NCI-H460 (cell line): ENCODE measurements at places on chromosomes 7 and 10. TPM values are rescaled to one million over a fixed set of nuclear protein-coding genes. Genes with fewer than 3 reads are reported as not detected.
A peak's percentile ranks its signal among the peaks of the same experiment; 100 is the strongest.

DNA sequence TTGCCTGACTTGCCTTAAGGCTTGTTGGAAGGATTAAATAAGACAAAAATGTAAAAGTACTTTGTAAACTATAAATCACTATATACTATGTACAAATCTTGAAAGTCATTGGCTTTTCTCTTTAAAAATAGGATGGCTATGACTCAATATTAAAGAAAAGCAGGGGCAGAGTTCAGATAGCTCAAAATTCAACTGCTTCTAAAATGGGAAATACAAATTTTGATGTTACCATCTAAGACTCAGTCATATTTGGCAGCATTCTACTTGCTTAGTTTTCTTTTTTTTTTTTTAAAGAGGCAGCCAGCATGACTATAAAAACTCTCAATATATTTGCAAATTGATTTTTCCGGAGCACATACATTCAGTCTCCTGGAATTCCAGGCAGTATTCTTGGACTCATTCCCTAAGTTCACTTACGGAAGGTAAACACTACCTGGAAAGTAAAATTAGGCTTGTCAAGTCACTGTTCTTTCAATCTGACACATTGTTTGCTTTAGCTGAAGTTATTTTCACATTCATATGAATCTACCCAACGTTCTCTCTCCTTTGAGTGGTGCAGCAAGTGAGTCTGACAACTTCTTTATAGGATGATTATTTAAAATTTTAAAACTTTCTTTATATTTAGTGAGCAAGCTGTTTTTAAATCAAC is 133.8 kb upstream of the CCDC6 start:
- no peak for DNase-seq

GRCh38 chr7:25557930-25558329 is 329.6 kb upstream of the NPVF start:
- DNase-seq: no peak

- DNase-seq: peak; percentile 22
Observed at GRCh38 chr7:50792342-50793119, 9.8 kb upstream of the GRB10 start.

DNA sequence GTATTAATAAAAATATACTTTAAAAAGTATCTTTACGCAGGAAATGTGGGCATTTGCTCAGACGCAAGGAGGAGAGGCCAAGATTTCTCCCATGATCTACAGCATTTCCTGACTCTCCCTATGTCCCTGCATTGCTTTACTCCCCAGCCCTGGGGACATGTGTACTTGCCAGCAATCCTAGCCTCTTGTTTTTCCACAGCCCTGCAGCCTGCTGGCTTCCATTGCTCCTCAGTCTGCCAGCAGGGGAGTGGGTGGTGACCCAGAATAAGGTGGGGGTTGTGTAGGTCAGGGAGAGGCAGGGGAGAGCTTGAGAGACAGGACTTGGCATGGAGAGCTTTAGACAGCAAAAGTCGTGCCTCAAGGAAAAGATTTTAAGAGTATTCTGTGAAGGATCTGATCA is 307.7 kb downstream of the CDK14 start:
- no peak for DNase-seq

DNA sequence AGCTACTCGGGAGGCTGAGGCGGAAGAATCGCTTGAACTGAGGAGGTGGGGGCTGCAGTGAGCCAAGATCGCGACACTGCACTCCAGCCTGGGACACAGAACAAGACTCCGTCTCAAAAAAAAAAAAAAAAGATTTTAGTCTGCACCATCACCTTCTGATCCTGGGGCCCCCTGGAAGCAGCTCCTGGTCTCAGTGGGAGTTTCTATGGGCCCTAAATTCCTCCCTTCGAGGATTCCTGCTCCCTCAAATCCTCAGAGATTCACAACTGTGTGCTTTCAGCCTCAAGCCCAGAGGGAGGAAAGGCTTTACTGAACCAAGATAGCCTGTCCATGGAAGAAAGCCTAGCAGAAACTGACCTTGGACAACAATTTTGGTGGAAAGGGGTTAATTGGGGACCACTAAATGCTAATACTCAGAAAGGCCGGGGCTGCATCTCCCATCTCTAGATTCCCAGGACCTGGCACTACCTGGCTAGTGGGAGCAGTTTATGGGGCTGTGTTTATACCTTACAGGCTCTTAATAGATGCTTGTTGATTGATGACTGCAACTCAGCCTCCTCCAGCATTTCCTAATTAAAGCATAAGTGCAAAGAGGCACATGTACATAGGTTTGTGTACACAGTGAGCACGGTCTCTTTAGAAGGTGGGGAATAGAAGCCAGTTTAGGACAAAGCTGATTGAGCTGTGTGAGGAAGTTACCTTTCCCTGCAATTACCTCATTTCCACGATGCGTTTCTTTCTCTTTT is 9.2 kb upstream of the FGFR2 start:
- no peak for DNase-seq

- peak; percentile 22 for DNase-seq
Observed at GRCh38 chr7:108592646-108593201, 23.1 kb downstream of the DNAJB9 start.

GRCh38 chr7:133542209-133542780 is 289.4 kb downstream of the EXOC4 start:
- no peak for DNase-seq

- no peak for DNase-seq
Observed at GRCh38 chr10:6305401-6306321, 102.9 kb downstream of the PFKFB3 start.

- peak; percentile 49 for DNase-seq
Observed at GRCh38 chr7:129644634-129645230, 33.2 kb downstream of the NRF1 start.

DNA sequence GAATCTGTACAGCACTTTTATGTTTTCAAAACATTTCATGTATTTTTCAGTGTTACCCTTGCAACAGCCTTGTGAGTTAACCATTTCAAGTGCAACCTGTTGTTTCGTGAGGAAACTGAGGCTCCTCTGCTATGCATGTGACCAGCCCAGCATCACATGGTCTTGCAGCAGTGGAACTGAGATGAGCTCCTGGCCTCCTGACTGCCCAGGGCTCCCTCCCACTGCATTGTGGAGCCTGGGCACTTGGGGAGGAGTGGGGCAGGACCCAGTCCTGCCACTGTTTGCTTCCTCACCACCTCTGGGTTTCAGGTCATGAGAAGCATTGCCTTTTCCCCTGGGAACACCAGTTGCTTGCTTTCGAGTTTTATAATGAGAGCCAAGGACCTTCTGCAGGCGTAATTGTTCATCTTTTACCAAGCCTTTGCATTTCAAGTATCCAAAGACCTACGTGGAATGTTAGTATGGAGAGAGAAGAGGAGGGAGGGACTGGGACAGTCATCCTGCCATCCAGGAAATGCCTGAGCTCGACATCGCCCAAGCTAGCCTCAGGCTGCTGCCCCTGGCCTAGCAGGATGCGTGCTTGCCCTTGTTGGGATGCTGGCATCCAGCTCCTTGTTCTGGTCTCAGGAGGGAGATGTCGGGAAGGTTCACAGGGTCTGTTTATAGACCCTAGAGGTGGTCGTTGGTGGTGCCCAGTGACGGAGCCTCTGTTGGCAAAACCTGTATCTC is 32.3 kb upstream of the BHLHA15 start:
- no peak for DNase-seq

GRCh38 chr10:108167766-108168165 is 1003.3 kb upstream of the SORCS1 start:
- no peak for DNase-seq

- DNase-seq: no peak
Observed at GRCh38 chr7:7519056-7519455, 16.6 kb downstream of the COL28A1 start.

GRCh38 chr7:47796347-47796746 is 151.9 kb downstream of the PKD1L1 start:
- no peak for DNase-seq

DNA sequence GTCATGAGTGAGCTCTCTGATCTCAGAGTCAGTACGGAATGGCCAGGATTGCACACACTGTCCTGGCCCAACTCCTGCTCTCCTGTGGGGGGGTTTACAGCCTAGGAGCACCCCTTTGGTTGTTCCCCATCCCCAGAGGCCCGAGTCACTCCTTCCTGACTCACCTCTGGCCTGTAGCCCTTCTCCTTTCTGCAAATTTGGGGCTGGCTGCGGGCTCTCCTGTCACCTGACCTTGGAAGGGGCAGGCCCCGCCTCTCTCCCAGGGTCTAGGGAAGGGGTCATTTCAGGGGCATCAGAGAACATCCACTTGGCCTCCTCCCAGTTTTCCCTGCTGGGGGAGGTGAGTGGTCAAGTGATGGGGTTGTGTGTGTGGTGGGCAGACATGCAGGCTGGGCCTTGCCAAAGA is 1.7 kb downstream of the NYAP1 start:
- DNase-seq: no peak

DNA sequence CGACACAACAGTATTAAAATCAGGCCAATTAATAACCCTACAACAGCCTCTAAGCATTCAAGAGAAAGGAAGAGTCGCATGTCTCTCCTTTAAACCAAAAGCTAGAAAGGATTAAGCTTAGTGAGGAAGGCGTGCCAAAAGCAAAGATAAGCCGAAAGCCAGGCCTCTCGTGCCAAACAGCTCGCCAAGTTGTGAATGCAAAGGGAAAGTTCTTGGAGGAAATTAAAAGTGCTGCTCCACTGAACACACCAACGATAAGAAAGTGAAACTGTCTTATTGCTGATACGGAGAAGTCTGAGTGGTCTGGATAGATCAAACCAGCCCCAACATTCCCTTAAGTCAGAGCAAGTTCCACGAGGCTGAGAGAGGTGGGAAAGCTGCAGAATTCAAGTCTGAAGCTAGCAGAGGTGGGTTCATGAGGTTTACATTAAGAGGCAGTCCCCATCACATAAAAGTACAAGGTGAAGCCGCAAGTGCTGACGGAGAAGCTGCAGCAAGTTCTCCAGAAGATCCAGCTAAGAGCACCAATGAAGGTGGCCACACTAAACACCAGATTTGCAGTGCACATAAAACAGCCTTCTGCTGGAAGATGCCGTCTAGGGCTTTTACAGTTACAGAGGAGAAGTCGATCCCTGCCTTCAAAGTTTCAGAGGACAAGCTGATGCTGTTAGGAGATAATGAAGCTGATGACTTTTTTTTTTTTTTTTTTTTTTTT is 194.8 kb downstream of the MAD1L1 start:
- DNase-seq: no peak

- no peak for DNase-seq
Observed at GRCh38 chr10:46084321-46085165, 38.5 kb upstream of the MSMB start.

DNA sequence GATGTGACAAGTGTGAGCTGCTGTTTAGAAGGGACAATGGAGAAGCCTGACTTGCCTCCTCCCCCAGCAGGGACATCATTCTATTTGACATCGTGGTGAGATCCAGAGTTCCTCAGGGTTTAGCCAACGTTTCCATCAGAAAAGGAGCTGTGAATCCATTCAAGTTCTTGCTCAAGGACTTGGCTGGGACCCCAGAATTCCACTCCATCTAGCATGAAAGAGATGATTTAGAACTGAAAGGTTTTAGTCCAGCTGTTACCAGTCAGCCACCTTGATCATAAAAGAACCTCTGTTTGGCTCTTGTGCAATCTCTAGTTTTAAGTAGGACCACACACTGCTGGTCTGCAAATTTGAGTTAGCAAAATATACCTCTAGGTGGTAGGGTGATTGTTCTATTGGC is 337.6 kb downstream of the FRMD4A start:
- DNase-seq: no peak

DNA sequence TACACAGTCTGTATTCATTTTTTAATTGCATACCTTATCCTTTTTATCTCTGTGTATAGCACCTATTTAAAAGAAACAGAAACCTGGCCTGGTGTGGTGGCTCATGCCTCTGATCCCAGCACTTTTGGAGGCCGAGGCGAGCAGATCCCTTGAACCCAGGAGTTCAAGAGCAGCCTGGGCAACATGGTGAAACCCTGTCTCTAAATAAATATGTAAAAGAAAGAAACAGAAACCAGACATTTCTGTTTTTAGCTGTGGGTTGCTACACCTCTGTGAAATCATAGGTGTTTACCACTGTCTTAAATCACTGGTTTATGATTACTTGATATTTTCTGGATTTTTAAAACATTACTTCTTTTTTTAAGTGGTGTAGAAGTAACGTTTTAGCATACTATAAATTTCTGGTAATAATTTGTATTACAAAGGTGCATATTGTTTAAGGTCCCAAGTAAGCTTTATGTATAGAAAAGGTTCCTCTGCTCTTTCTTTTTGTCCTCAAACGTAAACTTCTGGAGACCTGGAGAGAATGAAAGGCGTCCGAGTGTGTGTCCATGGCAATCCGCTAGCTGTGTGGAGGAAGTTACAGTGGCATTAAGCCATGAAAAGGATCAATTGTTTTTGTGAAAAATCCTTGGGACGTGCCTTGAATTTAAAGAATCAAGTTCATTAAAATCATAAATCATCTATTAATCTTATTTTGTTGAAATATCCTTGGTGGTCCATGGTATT is 41.1 kb downstream of the PTPRZ1 start:
- no peak for DNase-seq

- no peak for DNase-seq
Observed at GRCh38 chr7:156223935-156224832, 411.9 kb upstream of the SHH start.

The MBL2 gene
- total RNA-seq: not detected in 2 replicates

The MPP7 gene
- total RNA-seq: 0.20 and 0.38 TPM in 2 replicates

The SPACDR gene
- 0.27 and 0.43 TPM in 2 replicates for total RNA-seq

The GOLGA7B gene
- total RNA-seq: 0.02 TPM in 1 of 2 replicates, not detected in the other

The CACNA2D1 gene
- total RNA-seq: 13.6 and 15.7 TPM in 2 replicates

The MMP21 gene
- not detected in 2 replicates for total RNA-seq

The SPDYE2 gene
- total RNA-seq: not detected in 2 replicates

The MCM10 gene
- 9.8 and 10.1 TPM in 2 replicates for total RNA-seq

The SEMA3D gene
- 59.1 and 72.1 TPM in 2 replicates for total RNA-seq

The AASS gene
- 2.5 and 3.8 TPM in 2 replicates for total RNA-seq

The HOGA1 gene
- 1.4 TPM in 2 replicates for total RNA-seq
